NCI-H1930 (cell line): ENCODE measurements at places on chromosomes 1 and 21.

GRCh38 chr1:78682496-78682895 is 32.9 kb downstream of the IFI44 start:
- DNase-seq: no peak

GRCh38 chr1:100353988-100354387 is 1.7 kb downstream of the CDC14A start:
- DNase-seq: no peak

- DNase-seq: no peak
These were observed 38.8 kb downstream of the PARP1 start for GRCh38 chr1:226369110-226369509.

DNA sequence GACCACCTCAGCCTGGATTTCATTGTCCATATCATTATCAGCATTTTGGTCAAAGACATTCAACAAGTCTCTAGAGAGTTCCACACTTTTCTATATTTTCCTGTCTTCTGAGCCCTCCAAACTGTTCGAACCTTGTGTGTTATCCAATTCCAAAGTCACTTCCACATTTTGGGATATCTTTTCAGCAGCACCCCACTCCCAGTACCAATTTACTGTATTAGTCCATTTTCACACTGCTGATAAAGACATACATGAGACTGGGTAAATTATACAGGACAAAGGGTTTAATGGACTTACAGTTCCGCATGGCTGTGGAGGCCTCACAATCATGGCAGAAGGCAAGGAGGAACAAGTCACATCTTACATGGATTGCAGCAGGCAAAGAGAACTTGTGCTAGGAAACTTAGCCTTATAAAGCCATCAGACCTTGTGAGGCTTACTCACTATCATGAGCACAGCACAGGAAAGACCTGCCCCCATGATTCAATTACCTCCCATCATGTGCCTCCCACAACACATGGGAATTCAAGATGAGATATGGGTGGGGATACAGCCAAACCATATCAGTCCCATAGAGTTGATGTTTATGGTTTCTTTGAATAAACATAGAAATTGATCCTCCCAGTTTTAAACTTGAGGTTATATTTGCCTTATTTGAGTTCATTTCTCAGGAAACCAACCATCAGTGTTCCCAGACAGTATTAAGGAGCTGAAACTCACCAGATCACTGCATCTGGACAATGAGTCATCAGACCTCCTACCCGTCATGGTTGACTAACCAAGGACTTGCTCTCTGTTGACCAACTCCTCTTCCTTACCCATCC is 322.7 kb upstream of the DUSP10 start:
- DNase-seq: no peak

- no peak for DNase-seq
These were observed 30.5 kb upstream of the EFCAB14 start for GRCh38 chr1:46749404-46749803.

- no peak for DNase-seq
These were observed 2.6 kb downstream of the FUCA1 start for GRCh38 chr1:23865543-23865930.

- DNase-seq: no peak
These were observed 389.9 kb downstream of the SMYD3 start for GRCh38 chr1:246117066-246117791.

DNA sequence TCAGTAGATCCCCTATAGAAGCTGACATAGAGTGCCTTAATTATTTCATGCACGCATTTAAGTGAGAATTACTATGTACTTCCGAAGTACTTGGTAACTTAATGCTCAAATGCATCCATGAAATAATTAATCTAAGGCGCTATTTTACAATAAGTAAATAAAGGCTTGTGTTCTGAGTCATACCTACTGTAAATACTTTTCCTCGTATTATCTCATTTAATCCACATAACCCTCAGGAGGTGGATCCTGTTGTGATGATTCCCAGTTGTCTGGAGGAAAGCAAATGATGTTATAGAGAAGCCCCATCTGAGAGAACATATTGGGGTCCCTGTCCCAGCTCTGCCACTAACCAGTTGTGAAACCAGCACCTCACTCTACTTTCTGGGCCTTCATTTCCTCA is 16.4 kb downstream of the SUSD4 start:
- DNase-seq: no peak

- no peak for DNase-seq
These were observed 161.3 kb upstream of the POU3F1 start for GRCh38 chr1:38207906-38208305.

DNA sequence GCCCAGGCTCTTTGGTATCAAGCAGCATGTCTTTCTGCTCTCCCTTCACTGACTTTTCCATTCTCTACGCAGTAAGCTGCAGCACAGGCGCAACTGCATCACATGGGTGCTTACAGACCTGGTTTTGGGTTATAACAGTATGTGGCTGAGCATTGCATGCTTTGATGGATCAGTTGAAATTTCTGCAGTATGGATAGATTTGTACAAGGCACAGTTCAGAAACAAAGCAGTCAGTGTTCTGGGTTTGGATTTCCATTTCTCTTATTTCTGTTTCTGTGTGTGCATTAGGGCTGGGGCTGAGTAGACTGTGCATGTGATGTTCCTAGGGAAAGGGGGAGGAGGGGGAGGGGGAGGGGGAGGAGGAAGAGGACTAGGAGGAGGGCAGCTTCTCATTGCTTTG is 4.5 kb downstream of the FAM163A start:
- no peak for DNase-seq

- no peak for DNase-seq
These were observed 477 bp downstream of the SNAP47 start for GRCh38 chr1:227735539-227736285.

DNA sequence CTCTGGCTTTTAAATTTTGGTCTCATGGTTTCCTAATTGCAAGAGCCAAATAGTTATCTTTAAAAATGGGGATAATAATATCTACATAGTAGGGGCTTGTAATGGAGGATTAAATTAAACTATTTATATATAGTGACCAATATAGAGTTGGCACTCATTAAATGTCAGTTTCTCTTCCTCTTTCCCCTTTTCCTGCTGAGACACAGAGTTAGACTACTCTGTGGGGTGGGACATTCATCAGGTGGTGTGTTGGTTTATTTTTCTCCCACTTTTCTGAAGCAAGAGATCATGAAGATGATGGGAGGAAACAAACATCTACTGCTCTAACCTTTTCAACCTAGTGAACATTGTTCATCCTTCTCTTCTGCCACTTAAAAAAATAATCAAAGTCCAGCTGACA is 17.3 kb upstream of the RAP1A start:
- no peak for DNase-seq

GRCh38 chr1:68149110-68149798 is 83.1 kb downstream of the WLS start:
- no peak for DNase-seq

- no peak for DNase-seq
These were observed 18.6 kb downstream of the NDUFS5 start for GRCh38 chr1:39044762-39045161.
